ENCODE measurements at places on chromosomes 16 and 17.

DNA sequence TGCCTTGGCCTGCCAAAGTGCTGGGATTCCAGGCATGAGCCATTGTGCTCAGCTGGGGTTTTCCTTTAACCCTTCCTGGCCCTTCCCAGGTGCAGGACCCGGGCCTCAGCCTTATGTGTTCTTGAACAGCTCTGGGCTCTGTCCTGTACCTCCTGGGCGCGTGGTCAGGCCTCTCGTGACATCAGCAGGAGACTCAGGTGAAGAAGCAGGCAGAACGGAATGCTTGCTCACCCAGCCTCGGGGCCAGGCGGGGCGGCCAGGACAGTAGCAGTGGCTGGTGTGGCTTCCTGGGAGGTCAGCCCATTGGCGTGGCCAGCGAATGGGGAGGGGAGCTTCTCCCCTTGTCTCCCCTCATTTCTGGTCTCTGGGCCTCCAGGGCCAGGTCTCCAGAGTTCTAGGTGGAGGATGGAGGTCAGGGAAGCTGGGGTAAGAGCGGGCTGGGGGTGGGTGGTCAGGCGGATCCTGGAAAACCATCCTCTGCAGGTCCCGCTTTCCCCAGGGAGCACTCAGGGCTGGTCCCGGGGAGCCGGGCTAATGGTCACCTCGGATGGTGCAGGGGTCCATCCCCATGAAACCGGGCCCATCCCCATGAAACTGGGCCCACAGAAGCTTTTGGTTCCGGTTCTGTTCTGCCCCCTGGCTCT is 281.5 kb downstream of the SEC14L1 start:
- no peak for DNase-seq

DNA sequence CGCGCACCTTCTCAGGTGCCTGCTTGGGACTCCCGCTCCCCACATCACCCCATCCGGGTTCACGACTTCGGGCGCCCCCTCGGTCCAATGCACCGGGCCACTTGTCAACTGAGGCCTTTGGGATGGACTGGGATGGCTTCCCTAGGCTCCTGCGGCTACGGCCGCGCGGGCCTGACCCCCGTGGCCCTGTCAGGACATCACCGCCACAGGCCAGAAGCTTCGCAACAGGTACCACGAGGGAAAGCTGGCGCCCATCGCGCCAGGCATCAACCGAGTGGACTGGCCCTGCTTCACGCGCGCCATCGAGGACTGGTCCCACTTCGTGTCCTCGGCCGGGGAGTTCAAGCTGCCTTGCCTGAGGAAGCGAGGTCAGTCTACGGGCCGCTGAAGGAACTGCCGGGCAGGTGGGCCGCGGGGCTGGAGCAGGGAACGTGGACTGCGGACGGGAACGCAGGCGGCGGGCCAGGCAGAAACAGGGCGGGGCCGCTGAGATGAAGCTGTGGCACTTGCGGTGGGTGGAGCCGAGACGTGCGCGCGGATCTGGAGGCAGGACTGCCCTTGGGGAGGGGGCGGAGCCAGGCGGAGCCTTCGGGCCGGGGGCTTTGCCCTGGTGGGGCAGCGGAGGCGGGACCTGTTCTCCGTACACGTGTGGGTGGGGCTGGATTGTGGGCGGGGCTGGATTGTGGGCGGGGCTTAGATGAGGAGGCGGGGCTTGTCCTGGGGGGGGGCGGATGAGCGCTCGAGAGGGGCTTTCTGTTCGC is 13.7 kb upstream of the CNGB1 start:
- DNase-seq = no peak

DNA sequence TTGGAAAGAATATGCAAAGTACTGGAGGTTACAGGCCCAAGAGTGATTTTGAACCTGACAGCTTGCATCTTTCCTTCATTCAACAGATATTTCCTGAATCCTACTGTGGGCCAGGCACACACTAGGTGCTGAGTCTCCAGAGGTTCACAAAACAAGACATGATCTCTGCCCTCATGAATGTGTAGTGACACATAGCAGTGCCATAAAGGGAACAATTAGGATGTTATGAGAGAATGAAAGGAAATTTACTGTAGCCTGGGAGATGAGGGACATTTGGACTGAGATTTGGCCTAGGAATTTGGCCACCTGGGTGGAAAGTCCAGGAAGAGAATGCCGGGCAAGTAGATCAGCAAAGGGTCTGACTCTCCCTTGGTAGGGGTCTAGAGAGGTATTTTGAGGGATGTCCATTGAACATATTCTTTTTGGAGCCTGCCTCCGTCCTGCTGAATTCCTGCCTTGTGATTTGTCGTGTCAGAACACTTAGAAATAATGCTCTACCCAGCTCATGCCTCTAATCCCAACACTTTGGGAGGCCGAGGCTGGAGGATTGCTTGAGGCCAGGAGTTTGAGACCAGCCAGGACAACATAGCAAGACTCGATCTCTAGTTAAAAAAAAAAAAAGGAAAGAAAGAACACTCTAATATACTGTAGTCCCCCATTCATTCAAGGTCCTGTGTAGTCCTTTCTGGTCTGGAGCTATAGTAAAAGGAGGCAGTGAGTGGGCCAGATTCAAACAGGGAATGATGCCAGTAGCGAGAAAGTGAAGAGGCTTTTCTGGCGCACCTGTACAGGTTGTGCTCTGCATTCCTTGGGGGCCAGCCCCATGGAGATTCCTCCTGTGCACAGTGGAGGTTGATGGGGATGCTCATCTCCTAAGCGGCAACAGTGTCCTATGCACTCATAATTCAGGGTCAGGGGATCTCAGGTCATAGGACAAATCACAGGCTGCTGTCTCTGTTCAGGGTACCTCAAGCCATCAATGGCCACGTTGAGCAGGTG is 90.6 kb upstream of the CLEC18A start:
- no peak for DNase-seq

- DNase-seq = peak; percentile 91
Observed at GRCh38 chr17:82267575-82268379, 5.7 kb downstream of the CSNK1D start.

DNA sequence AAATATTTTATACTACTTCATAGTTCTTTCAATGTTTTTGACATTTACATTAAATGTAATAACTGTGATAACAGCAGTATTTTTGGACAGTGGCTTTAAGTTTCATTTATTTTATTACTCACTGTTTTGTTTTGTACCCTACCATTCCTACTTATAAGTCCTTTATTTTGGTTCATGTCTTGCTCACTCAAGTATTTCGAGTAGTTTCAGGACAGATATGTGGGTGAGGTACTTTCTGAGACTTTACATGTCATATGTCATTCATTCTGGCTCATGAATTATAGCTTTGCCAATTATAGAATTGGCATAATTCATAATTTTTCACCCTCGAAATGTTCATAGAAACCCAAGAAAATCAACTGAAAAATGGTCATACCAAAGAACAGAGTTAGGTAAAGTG is 44.4 kb downstream of the PIK3R5 start:
- DNase-seq = no peak
